ENCODE measurements at places on chromosomes 7 and 10.

DNA sequence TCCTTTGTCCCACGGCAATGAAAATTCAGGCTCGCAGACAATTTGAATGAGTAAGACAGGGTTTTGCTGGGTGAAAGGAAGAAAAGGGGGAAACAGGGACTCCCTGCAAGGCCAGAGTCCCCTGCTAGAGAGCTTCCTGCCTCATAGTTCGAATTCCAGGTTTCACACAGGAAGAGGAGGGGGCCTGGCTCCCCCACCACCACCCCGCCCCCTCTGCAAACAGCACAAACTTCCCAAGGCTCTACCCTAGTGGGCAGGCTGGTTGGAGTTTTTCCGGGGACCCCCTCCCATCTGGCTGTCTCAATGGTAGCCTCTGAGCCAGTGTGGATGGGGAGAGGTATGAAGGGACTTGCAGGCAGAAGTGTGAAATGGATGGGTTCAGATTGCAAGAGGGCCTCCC, 57.4 kb upstream of the NEBL start:
- no peak for DNase-seq

DNA sequence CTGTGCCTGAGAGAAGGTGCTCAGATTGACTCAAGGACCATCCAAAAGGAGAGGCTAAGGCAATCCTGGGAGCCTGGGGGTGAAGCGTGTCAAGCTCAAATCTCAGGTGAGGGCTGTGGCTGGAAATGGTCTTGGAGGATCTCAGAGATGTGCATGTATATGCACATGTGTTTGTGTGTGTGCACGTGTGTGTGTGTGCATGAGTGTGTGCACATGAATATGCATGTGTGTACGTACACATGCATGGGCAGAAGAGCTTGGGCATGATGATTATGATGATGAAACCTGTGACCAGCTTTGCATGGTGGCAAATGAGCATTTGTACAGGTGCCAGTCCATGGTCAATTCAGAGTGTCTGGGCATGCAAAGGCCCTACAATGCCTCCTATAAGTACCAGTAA, 326.6 kb downstream of the CXCL12 start:
- DNase-seq: no peak

- no peak for DNase-seq
Measured at GRCh38 chr7:118657391-118658005, 433.0 kb downstream of the ANKRD7 start.

- DNase-seq: no peak
Measured at GRCh38 chr7:156929789-156930539, 19.5 kb upstream of the NOM1 start.

DNA sequence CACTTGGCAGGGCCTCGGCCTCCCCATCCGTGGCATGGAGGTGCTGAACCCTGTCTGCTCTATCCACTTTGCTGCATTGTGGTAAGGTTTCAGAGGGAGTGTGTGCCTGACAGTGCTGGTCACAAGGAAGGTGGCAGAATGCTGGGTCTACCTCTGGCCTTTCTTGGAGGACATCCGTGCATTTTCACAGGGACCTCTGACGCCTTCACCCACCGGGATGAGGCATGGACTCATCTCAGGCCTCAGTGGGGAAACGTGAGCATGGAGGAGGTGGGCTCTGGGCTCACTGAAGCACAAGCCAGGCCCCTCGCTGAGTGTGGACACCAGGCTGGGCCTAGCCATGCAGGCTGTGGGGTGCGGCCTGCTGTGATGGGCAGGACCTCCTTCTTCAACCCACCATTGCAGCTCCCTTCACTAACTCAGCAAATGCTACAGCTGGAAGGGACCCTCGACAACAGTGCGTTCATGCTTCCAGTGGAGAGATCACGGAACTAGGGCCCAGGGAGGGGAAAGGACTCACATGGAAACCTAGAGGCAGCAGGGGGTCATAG, 8.6 kb downstream of the TBATA start:
- no peak for DNase-seq

- no peak for DNase-seq
Measured at GRCh38 chr7:48087349-48087748, 1.7 kb upstream of the UPP1 start.

GRCh38 chr10:99681553-99681952, 22.2 kb downstream of the ENTPD7 start:
- no peak for DNase-seq

GRCh38 chr7:74272305-74273038, 16.7 kb upstream of the CLIP2 start:
- no peak for DNase-seq

DNA sequence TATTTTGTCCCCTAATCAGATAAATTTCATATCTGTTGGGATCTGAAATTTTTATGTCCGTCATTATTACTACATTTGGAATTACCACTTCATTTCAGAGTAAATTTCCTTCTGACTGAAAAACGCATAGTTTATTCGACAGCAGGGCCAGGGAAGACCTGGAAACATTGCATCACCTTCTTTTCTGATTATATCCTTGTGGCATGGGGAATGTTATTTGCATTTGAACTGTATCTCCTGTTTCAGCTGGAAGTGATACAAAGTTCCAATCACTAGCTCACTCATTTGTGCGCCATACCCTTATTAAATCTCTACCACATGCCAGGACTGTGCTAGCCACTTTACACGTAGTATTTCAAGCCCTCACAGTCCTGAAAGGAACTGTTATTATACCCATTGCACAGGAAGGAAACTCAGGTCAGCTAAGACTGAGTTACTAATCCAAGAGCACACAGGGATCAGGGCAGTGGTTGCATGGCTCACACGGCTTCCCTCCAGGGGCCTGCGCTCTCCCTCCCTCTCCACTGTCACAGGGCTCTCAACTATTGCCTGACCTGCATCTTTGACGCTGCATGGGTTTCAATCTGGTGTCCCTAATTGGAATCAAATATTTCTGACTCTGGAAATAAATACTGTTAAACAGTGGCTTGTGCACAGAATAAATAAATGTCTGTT, 84.4 kb upstream of the NANOS1 start:
- DNase-seq: no peak

DNA sequence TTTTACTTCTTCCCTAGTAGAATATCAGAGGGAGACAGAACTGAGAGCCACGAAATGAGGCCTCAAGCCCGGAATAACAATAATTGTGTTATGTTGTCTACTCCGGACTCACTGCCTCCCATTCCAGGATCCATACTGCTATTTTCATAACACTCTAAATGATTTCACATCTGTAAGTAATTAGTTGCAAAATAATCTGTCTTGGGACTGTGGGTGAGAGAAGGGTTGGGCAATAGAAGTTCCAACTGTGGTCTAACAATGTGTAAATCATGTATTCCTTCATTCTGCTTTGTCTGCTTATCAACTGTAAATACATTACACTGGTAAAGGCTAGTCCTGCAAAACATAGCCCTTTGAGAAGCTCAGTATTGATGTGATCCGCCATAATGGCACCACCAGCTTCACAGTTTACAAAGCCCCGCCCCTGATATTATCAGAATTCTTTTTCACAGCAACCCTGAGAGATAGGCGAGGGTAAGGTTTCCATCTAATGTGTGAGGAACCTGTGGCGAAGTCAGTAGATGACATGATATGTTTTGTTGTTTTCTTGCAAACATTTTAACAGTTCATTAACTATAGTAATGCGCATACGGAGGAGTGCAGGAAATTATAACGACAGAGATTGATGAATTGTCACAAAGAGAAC, 265.7 kb upstream of the BMPER start:
- DNase-seq: no peak

GRCh38 chr7:13778967-13779366, 210.5 kb downstream of the ETV1 start:
- no peak for DNase-seq

GRCh38 chr7:63093481-63093880, 905.2 kb upstream of the ZNF722 start:
- no peak for DNase-seq

- no peak for DNase-seq
Measured at GRCh38 chr10:117365612-117366011, 9.6 kb downstream of the PDZD8 start.

- DNase-seq: no peak
Measured at GRCh38 chr10:7707102-7707501, 4.0 kb downstream of the ITIH2 start.

DNA sequence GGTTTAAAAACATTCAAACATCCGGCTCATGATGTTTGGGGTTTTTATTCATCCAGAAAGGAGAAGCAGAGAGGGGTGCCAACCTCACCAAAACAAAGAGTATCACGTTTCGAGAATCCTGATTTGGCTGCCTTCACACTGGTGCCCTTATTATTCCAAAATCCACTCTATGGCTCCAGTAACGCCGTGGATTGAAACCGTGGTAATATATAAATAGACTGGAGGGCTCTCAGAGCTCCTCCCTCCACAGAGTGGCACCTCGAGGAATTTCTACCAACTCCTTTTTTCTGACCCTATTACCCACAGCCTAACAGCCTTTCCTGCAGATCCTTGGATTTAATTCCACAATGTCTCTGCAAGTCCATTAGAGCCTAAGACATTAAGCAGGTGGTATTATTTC, 353.6 kb downstream of the CRPPA start:
- no peak for DNase-seq

- DNase-seq: no peak
Measured at GRCh38 chr7:50502947-50503346, 52.8 kb upstream of the FIGNL1 start.

- no peak for DNase-seq
Measured at GRCh38 chr7:155808549-155809331, 3.5 kb downstream of the SHH start.

GRCh38 chr7:139543801-139544603, 20.5 kb downstream of the CLEC2L start:
- DNase-seq: no peak

- DNase-seq: no peak
Measured at GRCh38 chr7:137848095-137848494, 1.3 kb upstream of the DGKI start.

DNA sequence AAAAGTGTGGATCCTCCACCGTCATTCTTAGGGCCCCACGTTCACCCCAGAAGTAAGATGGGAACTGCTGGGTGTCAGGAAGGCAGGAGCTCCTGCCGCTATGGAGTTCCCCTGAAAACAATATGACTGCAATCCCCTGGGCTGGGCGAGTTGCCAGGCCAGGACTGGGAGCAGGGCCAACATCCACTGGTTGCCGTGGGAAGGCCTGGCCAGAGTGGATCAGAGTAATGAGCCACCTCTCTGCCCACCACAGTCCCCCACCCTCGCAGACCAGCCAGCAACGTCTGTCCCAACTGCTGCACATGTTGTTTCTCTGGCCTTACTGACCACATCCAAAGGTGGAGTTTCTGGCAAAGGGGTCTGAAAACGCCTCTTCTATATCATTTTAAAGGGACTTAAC, 86.6 kb downstream of the STRA8 start:
- DNase-seq: no peak

DNA sequence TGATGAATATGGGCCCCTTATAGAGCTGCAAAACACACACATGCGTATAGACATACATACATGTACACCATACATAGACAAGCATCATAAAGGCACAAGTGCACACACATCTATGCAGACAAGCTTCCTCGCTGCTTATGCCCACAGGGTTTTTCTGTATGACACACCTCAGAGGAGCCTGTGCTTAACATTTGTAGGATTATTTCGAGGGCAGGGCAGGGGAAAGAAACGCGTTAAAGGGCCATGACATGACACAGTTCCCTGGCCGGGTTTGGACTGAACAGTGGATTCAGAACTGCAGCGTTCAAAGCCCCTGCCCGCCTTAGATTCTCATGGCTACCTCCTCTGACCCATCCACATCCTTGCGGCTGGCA, 44.8 kb downstream of the CHST3 start:
- DNase-seq: no peak

DNA sequence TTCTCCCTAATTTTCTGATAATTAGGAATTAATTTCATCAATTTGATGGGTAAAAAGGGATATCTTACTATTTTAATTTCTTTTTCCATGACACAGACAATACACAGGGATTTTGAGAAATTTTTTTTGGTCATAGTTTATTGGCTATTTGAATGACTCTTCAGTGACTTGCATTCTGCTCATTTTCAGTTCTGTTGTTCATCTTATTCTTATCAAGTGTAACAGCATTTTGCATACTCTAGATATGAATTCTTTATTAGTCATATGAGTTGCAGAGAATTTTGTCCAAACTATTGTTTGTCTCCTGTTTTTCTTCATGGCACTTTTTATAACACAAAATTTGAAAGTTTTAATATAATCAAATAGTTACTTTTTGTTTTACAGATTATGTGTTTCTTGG, 41.7 kb downstream of the MKLN1 start:
- no peak for DNase-seq

GRCh38 chr10:83012866-83013265, 1126.4 kb upstream of the GHITM start:
- no peak for DNase-seq

DNA sequence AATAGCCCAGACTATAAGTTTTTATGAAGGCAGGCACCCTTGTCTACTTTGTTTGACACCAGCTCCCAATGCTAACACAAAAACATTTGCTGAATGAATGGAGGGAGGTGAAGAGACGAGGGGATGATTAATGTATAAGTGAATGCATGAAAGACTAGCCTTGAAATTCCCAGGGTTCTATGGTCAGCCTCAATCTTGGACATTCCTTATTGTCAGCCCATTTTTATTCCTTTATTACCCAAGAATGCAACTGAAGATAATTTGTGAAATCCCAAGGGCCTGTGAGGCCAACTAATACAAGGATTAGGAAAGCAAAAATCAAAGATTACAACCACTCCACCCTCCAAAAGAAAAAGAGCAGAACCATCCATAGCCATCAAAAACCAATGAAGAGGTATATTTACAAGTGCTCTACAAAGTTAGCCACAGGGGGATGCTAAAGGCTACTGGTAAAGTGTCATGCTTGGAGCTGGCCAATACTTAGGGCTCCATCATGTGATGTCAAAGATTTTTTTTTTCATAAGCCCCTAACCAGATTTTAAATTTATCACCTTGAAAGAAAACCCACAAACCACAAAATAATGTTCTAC, 40.0 kb upstream of the ASAH2 start:
- DNase-seq: no peak

- no peak for DNase-seq
Measured at GRCh38 chr10:85458324-85458723, 908.3 kb downstream of the GRID1 start.

DNA sequence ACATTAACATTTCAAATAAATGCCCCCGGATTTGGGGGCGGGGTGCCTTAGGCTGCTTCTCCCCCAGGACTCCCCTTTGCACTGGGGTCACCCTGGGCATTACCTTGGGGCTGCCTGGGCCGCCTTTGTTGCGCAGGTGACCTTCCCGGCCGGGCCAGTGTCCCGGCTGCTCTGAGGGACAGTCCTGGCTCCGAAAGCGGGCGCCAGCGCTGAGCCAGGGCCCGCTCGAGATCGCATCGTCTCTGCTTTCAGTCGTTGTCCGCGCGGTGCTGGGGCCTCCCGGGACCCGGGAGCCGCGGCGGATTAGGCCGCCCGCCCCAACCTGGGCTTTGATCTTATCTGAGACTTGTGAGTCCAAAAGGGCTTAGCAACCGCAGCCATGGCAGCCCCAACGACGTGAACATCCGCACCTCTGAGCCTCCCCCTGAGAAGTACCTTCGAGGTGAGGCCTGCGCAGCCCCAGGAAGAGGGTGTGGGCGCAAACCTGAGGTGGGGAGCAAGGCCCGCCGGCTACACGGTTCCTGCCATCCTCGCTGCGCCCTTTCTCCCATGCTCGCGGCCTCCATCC, 14.8 kb upstream of the WAPL start:
- no peak for DNase-seq
